ENCODE measurements at places on chromosomes 3 and 15. TPM values are rescaled to one million over a fixed set of nuclear protein-coding genes. Genes with fewer than 3 reads are reported as not detected.

- no peak for DNase-seq
Observed at GRCh38 chr3:145422556-145422955, 738.4 kb downstream of the PLOD2 start.

DNA sequence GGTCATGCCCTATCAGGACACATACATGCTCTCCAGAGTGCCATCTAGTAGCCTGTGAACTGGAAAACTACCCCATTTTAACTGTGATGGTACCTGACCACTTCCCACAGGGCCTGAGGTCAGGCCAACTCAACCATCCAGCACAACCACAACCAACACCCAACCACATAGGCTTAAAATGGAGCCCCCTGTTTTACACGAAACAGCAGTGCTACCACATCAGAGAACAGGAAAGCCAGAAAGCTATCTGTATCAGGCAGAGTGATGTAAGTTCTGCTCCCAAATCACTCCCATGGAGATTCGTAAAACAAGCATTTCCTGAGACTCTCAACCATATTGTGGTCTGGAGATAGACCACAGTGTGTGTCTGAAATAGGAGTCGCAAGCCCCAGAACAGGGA lies 1017.3 kb upstream of the EPHA6 start:
- DNase-seq, result no peak

ZCWPW2 gene
- 0.64 TPM for total RNA-seq

DNA sequence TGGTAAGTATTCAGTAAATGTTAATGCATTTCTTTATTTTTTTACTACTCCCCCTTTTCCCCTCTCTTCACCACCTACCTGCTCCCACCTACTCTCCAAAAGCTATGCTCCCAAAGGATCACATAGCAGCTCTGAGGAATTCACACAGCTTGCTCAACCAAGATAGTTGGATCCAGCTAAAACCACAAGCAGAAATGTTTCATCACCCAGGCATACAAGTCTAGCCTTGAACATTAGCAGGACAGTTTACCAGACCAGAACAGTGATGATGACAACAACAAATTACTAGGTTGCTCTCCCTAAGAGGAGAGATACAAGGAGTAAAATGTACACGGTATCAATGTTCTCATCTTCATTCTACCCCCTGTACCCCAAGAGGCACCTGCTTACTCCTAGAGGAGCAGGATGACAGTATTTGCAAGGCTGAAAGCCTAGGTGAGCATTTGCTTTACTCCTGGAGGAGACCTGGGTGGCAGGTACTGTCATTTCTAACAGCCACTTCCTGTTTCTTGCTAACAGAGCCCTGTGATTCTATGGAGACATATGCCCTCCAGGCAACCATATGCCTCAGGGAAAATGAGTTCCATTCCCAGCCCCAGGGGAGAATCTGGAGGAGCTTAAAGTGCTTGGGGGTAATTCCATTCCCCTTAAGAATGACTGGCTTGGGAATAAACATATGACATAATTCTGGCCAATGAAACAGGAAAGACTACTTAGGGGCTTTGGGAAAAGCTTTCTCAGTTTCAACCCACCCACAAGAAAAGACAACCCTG lies 237.5 kb downstream of the NTRK3 start:
- DNase-seq, result peak; percentile 36

DNA sequence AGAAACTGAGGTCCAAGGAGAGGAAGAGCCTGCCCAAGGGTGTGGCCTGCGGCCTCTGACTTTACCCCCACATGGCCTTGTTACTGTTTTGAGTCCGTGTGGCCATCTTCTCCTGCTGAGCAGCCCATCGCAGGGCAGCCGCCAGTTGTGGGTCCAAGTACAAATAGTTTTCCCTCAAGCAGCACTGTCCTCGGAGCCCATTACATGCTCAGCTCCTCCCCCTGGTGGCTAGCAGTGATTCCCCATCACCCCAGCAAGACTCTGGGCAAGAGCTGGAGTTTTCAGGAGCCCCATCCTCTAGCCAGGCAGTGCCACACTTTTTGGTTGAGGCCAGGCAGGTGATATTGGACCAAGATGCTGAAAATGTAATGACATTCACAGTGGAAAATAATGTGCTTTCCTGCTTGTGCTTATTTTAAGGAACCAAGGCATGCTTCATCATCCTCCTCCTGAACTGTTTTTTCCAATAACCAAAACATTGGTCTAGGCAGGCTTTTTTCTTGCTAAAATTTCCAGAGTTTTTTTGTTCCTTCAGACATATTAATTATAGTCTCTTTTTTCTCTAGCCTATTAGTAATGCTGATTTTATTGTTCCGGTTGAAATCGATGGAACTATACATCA lies 23.2 kb upstream of the VILL start:
- peak; percentile 48 for DNase-seq

DNA sequence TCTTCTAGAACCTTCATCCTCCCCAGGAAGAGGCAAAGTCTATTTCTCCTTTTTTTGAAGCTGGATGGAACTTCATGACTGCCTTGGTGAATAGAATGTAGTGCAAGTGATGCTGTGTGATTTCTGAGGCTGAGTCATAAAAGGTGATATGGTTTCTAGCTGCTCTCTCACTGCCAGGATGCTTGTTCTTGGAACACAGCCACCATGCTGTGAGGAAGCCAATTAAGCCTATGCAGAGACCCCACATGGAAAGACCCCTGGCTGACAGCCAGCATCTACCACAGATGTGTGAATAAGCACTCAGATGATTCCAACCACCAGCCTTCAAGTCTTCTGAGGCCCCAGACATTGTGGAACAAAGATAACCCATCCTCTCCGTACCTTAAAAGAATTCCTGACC lies 57.0 kb downstream of the ISL2 start:
- DNase-seq, result no peak

DNA sequence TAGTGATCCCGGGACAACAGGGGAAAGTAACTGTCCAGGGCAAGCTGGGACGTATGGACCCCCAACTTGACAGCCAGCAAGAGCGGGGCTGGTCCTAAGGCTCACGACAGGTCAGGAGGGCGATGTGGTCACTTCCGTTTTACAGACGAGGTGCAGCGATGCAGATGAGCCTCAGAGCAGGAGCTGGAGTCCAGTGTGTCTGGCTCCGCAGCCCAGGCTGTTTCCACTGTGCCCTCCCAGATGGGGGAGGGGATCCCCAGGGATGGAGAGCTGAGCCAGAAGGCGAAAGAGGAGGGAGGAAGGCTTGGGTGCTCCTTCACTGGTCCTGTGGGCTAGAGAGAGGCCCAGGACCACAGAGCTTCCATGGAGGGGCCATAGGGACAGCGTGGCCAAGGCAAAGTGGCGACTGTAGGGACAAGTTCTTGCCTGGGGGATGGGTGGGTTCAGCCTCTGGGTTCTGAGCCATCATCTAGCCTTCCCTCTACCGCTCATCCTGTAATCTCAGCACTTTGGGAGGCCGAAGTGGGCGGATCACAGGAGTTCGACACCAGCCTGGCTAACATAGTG lies 5.7 kb downstream of the SNX33 start:
- no peak for DNase-seq

DNA sequence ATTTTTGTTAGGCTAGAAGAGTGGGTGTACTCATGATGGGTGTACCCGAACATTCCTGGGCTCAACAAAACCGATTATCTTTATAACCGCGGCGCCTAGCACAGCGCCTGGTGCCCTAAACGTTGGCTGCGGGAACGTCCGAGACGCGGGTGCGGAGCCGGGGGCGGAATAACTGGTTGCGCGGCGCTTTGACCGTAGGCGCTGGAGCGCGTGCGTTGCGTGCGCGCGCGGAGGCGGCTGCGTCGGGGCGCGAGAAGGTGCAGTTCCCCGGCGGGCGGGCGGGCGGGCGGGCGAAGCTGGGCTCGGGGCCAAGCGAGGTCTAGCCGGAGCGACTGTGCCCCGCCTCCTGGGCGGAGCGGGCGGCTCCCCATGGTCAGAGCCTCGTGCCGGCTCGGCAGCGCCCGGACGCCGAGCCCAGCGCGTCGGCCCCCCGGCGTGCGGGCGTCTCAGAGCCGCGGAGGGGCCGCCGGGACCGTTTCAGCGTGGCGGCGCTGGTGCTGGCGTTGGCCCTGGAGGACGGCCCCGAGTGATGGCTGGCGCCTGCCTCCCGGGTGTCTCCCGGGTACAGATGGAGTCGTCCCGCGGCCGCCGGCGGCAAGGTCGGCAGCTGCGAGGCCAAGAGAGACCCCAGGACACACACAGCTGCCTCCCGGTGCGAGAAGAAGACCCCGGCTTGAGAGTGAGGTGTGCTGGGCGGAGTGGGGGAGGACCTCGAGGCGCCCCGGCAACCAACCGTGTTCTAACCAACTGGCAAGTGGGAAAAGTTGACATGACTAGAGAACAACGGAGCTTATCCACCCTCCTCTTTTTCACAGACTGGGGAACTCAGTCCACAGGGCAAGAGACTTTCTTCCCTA lies at the start of gene PLAAT1:
Gene PLAAT1 (plus strand): TSS at position 373 of the 857 bp plus-strand sequence. CDS start 14,429 bp downstream, outside the sequence.
- no peak for DNase-seq

INKA1 gene
- 3.7 TPM for total RNA-seq

DNA sequence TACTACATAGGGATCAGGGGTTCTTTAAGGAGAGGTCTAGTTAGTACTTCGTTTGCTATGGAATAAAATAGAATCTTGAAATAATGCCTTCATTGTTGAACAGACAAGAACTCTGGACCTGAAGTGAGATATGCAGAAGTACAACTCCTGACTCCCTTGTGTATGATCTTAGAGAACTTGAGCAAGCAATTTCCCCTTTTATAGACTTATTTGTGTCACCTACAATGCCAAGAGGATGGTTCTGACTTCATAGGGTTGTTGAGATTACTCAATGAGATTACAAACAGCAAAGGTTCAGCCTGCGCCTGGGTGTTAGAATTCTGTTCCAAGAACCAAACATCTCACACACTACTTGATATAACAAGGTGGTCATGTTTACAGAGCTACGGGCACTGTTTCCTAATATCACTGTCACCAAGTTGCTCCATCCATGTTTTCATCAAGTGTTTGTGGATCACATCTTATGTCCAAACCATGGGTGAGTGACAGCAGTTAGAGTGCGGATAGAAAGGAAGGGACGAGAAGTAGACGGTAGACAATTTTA lies 76.7 kb upstream of the ADAMTS9 start:
- no peak for DNase-seq

DNA sequence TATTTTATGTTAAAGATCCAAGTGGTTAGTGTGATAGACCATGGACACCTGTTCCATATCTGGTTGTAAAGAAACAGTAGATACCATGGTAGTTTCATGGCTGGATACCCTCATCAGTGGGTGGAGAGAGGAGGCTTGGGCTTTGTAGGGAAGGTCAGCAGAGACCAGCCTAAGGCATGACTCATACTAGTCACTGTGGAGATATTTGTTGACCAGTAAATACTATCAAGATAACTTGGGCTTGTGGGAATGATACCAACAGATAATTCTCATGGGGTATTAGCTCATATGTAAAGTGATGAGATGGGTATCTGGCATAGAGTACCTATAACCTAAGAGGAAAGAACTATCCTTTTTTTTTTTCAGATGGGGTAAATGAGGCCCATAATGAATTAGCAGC lies 354.5 kb downstream of the CACNA2D3 start:
- no peak for DNase-seq

- DNase-seq, result no peak
Observed at GRCh38 chr3:22585911-22586310, 617.2 kb upstream of the UBE2E2 start.

DNA sequence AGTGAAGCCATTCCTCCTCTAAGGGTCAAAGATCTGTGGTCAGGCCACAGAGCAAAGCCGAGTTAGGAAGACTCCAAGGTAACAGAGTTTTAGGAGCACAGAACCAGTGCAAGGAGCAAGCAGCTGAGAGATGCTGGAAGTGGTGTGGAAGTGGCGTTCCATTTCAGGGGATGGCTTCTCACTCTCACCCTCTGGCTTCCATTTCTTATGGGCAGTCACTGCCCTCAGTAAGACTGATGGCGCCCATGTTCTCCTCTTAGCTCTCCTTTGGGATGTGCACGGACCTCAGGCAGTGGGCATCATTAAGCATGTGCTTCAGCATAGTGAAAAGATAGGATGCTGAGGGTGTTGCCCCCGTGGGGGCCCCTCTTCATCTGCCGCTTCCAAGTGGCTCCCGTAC lies 90.3 kb downstream of the ASB7 start:
- DNase-seq, result no peak

GRCh38 chr15:42576040-42576594 lies 711 bp downstream of the STARD9 start:
- no peak for DNase-seq

KATNBL1 gene
- total RNA-seq, result 29.6 TPM

DNA sequence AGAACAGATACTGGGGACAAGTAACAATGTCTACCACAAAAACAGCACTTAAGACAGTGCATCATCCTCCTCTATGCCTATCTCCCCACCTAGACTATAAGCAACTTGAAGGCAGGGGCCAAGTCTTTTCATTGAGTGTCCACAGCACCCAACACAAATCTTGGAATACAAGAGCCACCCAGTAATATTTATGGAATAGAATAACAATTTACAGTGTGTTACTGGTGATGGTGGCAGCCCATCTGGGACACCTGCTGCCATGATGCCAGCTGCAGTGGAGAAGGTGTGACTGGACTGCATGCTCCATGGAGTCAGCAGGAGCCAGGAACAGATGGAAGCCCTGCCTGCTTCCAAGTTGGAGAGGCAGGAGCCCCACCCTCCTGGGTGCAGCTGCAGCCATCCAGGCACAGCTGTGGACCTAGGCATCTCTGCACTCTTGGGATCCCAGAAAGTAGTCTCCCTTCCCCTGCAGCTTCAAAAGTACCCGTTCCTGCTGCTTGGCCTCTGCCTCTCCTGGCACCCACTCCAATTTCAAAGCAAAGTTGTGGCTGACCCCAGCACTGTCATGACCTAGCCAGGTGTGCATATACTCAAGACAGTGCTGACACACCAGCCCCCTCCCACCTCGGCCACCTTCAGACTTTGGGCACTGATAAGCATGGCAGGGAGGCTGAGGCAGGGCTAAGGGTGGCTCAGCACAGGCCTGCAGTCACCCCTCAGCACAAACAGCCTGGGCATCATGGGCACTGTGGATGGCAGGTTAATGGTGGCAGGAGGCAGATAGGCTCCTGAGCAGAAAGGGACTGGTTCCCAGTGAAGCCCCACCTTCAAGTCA lies 94.5 kb downstream of the TPRA1 start:
- DNase-seq, result no peak

TMCO5A gene
- total RNA-seq, result not detected

- DNase-seq, result no peak
Observed at GRCh38 chr15:77532846-77533245, 99.9 kb downstream of the LINGO1 start.

STRIT1 gene
- not detected for total RNA-seq

DNA sequence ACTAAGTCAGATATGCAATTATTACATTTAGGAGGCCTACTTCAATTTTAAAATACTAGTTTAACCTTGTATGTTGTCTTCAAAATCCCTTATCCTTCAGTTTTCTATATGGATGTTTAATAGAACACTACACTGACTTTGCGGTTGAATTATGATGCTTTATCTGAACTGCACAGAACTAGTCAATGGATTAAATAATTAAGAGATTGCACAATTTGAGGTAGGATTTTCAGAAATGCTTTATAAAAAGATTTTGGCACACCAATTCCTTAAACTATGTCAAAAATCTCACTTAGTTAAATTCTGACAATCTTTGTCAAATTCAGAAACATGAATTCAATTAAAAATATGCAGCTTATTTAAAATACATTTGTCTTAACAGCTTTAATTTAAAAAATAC lies 28.1 kb downstream of the ATOSA start:
- DNase-seq, result no peak
